ENCODE measurements at places on chromosomes 3 and 15.

DNA sequence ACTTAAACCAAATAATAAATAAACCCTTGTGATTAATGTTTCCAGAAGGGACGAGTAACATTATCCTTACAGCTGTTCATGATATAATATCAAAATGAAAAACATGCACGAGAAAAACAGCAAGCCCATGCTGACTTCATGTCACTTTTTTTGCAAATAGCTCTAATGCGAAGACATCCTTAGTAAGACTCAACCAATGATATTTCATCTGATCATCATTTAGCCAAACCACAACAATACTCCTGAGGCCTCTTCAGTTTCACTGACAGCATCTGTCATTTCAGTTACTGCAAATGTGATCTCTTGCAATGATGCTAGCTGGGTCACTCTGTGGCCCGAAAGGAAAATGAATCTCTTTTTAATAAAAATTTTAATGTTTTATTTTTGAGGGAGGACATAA is 74.0 kb downstream of the POLR2M start:
- DNase-seq: no peak

GRCh38 chr3:57026944-57027343 is 33.5 kb upstream of the SPATA12 start:
- no peak for DNase-seq

DNA sequence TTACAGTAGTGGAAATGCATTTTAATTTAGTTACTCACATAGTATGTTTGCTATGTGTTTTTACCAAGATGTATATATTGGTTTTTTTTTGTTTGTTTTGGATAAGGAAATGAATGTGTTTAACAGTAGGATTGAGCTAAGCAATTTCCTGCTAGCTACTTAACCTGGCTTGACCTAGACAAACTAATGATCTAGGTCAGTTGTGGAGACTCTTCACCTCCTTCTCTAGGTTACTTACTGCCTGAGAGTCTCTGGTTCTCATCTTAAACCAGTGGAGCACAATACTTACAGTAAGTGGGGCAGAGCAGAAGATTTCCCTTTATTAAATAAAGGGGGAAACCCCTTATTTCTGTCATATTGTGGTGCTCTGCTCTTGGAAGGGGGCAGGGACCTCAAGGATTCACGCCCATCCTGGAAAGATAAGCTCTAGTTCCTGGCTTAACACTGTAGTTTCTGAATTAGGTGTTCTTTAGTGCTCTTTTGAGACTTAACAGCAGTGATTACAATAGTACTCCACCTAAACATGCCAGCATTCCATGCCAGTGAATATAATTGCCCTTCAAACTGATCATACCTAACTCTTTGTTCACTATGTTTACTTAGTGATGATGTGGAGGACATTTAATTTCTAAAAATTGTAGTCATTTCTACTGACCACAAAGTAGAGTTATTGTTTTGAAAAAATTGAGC is 79.9 kb downstream of the UBP1 start:
- DNase-seq: no peak

- no peak for DNase-seq
Measured at GRCh38 chr3:172047567-172048115, 8.3 kb downstream of the FNDC3B start.

DNA sequence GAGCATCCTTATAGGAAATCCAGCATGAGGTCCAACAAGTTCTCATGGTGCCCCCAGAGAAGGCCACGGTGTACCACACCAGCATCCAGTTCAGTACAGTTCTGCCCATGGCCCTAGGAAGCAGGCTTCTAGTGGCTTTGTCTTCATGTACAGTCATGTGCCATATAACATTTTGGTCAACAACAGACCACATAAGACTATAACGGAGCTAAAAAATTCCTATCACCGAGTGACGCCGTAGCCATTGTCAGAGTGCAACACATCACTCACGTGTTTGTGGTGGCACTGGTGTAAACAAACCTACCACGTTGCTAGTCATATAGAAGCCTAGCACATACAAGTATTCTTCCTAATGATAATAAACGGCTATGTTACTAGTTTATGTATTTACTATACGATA is 209.0 kb downstream of the ARRDC4 start:
- DNase-seq: no peak

- no peak for DNase-seq
Measured at GRCh38 chr3:16412192-16412800, 101.2 kb downstream of the RFTN1 start.

- DNase-seq: no peak
Measured at GRCh38 chr3:24365168-24365567, 129.5 kb downstream of the THRB start.

DNA sequence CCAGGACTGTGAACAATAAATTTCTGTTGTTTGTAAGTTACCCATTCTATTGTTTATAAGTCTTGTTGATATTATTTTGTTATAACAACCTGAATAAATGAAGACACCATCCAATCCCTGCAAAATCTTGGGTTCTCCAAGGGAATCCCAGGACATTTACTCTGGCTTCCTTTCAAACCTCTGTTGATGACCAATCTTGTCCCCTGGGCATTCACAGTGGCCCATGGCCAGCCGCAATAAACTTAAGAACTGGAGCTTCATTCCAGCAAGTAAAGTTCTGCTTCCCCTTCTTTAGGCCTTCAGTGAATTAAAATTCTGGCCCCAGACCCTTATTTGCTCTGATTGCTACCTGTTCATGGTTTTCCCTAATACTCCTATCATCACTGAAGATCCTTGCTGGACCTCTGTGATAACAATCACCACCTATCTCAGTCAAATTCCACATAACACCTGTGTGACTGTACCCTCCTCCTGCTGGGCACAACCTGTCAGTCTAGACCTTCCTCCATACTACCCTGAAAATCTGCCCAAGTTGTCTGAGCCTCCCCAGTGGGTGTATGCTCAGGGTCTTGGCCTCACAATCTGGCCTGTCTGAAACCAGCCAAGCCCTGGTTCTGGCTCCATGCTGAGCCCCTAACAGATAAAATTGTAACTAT is 153.1 kb downstream of the SEMA6D start:
- no peak for DNase-seq

DNA sequence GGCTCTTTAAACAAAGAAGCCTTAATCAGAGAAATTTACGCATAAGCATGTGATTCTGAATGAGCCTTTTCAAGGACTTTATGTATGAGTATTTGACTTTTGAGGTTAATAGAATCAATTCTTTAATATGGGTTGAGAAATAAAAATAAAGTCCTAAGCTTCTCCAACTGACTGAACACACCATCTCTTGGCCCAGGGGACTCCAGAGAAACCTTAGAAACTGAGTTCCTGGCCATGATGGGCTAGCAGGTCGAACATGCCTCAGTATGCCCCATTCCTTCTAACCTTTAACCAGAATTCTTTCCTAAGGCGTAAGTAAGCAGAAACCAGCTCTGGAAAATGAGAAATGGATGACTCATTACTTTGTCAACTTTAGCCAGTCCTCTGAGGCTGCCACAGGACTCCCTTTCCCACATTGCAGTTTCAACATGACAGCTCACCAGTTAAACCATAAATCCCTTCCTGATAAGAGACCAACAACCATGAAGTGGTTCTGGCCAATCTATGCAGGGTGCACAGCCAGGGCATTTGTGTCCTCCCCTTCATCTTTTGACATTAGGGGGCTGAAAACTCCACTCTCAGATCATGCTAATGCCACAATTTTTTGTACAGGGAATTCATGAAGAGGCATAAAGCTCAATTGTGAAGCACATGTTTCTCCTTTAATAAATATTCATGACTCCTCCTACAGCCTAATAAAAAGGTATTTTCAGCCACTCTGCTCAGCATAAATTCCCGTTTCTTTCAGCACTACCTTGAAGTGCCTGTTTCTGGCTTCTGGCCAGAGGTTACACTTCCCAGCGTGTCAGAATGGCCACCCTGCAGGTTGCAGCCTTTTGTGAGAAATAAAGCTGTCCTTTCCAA is 33.3 kb downstream of the TM4SF18 start:
- DNase-seq: peak; percentile 49

GRCh38 chr3:189625572-189625971 is 5.6 kb upstream of the TP63 start:
- DNase-seq: no peak

DNA sequence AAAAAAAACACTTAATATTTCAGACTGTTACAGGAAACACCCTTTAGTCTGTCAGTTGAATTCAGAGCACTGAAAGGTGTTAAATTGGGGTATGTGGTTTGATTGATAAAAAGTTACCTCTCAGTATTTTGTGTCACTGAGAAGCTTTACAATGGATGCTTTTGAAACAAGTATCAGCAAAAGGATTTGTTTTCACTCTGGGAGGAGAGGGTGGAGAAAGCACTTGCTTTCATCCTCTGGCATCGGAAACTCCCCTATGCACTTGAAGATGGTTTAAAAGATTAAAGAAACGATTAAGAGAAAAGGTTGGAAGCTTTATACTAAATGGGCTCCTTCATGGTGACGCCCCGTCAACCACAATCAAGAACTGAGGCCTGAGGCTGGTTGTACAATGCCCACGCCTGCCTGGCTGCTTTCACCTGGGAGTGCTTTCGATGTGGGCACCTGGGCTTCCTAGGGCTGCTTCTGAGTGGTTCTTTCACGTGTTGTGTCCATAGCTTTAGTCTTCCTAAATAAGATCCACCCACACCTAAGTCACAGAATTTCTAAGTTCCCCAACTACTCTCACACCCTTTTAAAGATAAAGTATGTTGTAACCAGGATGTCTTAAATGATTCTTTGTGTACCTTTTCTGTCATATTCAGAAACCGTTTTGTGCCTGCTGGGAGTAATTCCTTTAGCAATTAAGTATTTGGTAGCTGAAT is 17.9 kb downstream of the TMEM43 start:
- DNase-seq: no peak

GRCh38 chr3:71305231-71306206 is 278.0 kb downstream of the FOXP1 start:
- no peak for DNase-seq

DNA sequence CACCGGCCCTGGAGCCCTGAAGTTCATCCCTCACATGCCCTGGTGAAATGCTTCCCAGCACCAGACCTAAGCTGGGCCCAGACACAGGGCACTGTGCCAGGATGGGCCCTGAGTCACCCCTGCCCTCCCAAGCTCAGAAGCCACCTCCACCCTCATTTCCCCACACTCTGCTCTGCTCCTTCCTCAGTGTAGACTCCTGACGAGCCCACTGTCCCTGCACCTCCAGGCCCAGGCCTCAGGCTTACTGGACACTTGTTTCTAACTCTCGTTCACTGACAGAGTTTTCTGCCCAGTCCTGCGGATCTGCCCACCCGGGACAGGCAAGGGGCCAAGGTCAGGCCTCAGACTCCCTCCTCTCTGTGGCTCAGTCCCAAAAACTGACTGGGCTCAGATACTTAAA is 112.6 kb upstream of the RNF7 start:
- no peak for DNase-seq
